ENCODE measurements at places on chromosomes 1 and 21. TPM values are rescaled to one million over a fixed set of nuclear protein-coding genes. Genes with fewer than 3 reads are reported as not detected.

TCP10L gene
- polyA plus RNA-seq: 0.49 TPM

GRCh38 chr1:227919906-227920305 lies 27.8 kb downstream of the WNT9A start:
- DNase-seq: no peak
- H3K36me3 ChIP-seq: peaks cover 8% of the 10 kb centered on the region
- H3K27me3 ChIP-seq: no peaks in the 10 kb centered on the region
- H3K27ac ChIP-seq: no peak overlapping the region
- H3K4me1 ChIP-seq: no peaks in the 10 kb centered on the region

DNA sequence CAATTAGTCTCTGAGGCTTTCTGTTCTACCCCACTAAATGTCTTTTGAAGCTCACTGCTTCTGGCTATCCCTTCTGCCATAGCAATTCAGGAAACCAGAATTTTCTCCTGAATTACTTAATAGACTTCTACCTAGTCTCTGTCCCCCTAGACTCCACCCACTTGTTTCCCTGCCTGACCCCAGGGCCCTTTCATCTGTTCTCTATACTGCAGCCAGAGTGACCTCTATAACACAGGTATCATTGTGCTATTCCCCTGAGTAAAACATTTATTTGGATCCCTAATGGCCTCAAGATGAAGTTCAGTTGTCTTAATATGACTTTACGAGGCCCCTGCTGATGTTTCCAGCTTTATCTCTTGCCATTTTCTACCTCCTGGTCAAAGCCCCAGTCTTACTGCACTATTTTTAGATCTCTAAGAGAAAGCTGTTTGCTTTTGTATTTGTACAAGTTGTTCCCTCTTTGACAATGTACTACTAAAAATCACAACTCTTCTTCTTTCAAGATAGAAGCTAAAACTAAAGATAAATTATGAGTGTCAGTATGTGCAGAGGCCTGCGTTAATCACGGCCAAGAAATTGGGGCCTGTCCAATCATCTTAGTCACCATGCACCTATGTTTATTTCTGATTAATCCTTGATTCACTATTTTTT lies 54.5 kb downstream of the ATP1B1 start:
- H3K4me3 ChIP-seq: no peak overlapping the region
- no peaks in the 10 kb centered on the region for H3K4me1 ChIP-seq
- DNase-seq: no peak
- H3K36me3 ChIP-seq: no peaks in the 10 kb centered on the region
- no peaks in the 10 kb centered on the region for H3K27me3 ChIP-seq
- H3K27ac ChIP-seq: no peak overlapping the region

- H3K4me3 ChIP-seq: no peak overlapping the region
- no peaks in the 10 kb centered on the region for H3K27me3 ChIP-seq
- H3K36me3 ChIP-seq: no peaks in the 10 kb centered on the region
- H3K4me1 ChIP-seq: no peaks in the 10 kb centered on the region
Measured at GRCh38 chr1:234699795-234700665, 90.1 kb upstream of the IRF2BP2 start.

HAO2 gene
- not detected for polyA plus RNA-seq

GRCh38 chr1:95415146-95415545 lies 181.1 kb downstream of the RWDD3 start:
- H3K4me1 ChIP-seq: no peaks in the 10 kb centered on the region
- no peaks in the 10 kb centered on the region for H3K36me3 ChIP-seq
- no peaks in the 10 kb centered on the region for H3K27me3 ChIP-seq
- DNase-seq: no peak

DNA sequence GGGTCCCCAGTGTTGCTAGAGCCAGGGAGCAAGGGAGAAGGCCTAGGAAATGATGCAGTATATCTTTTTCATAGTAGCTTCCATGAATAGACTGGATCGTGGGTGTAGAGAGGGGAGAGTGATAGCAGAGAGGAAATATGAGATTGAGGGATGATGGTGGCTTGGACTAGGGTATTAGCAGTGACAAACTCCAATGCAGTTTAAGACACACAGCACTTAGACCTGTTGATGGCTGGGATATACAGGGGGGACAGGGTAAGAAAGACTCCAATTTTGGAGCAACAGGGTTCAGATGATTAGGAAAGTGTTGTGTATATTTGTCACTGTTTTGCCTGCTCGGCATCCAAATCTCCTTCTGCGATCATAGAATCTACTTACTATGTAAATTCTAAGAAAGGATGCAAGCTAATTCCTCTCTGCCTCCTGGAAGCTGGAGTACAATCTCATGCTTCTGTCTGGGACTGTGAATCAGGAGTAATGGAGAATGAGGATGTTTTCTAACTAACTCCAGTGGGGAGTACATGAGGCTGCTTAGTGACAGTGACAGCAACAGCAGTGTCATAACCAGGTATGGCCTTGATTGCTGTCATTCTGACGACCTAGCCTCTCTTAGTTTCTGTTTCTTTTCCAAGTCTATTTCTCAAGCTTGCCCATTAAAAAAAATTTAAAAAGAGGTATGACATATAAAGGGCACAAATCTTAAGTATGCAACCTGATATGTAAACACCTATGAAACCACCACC lies 47.5 kb downstream of the SYDE2 start:
- no peaks in the 10 kb centered on the region for H3K36me3 ChIP-seq
- no peaks in the 10 kb centered on the region for H3K27me3 ChIP-seq
- no peaks in the 10 kb centered on the region for H3K4me1 ChIP-seq
- no peak overlapping the region for H3K27ac ChIP-seq
- no peak overlapping the region for H3K4me3 ChIP-seq
- no peak for DNase-seq

DNA sequence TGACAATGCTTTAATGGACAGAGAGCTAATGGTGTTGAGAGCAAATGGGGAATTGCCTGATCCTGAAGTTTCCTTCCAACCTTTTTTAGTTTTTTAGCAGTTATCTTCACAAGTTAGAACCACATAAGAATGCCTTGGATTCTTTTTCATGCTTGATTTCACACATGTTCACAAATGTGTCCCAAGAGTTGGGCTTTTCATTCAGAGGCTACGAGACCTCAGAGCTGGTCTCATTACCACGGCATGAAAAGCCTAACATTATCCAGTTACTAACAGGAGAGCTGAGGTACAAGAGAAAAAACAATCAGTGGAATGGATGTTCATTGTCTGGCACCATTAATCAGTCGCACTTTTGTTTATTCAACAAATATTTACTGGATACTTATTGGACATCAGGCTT lies 340.6 kb downstream of the ZNF326 start:
- H3K4me3 ChIP-seq: no peak overlapping the region
- no peaks in the 10 kb centered on the region for H3K4me1 ChIP-seq
- no peaks in the 10 kb centered on the region for H3K27me3 ChIP-seq
- H3K36me3 ChIP-seq: no peaks in the 10 kb centered on the region
- H3K27ac ChIP-seq: no peak overlapping the region
- DNase-seq: no peak

- DNase-seq: no peak
- no peaks in the 10 kb centered on the region for H3K36me3 ChIP-seq
- no peak overlapping the region for H3K27ac ChIP-seq
- H3K27me3 ChIP-seq: no peaks in the 10 kb centered on the region
Measured at GRCh38 chr1:215188302-215188950, 105.9 kb downstream of the KCNK2 start.

B4GALT2 gene
- 13.7 TPM for polyA plus RNA-seq

DNA sequence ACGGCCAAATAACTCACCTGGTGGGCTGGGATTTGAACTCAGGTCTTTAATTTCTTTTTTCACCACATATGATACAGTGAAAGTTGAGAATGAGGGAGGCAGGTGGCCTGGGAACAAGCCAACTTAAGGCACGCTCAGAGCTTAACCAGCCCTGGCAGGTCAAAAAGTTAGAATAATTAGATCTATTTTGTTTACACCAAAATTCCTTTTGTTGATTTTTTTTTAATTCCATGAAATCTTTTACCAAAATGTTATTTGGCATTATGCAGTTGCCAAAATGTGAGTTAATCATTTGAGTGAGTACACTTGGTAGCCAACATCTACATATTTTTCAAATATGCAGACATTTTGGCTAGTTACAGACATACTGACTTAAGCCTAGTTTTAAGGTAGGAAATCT lies 36.8 kb downstream of the LHX8 start:
- no peak for DNase-seq
- no peak overlapping the region for H3K4me3 ChIP-seq
- H3K27me3 ChIP-seq: no peaks in the 10 kb centered on the region
- no peak overlapping the region for H3K27ac ChIP-seq
- H3K4me1 ChIP-seq: no peaks in the 10 kb centered on the region

NEXN gene
- 5.8 TPM for polyA plus RNA-seq

- H3K36me3 ChIP-seq: peaks cover 10% of the 10 kb centered on the region
- no peak overlapping the region for H3K27ac ChIP-seq
- no peak for DNase-seq
- H3K4me3 ChIP-seq: no peak overlapping the region
- no peaks in the 10 kb centered on the region for H3K27me3 ChIP-seq
- H3K4me1 ChIP-seq: no peaks in the 10 kb centered on the region
Measured at GRCh38 chr1:95257758-95258157, 23.7 kb downstream of the RWDD3 start.

Measured in spleen (tissue), 13 donors.